GM04503 (cell line): ENCODE measurements at places on chromosomes 1 and 21.

DNA sequence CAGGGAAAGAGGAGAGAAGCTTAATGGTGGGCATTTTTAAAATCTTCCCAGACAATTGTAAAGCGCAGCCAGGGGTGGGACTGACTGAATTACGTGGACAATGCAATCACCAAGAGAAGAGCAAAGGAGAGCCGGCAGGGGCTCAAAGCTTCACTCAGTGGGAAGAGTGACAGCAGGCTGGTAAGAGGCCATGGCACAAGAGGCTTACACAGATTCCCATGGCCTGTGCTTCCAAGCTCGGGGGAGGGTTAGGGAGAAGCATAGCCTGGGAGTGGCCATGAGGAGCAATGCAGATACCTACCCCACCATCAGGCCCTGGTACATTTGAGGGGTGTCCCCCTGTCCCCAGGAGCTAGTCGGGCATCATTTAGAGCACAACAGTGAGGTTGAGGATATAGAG, 27.1 kb upstream of the SEC16B start:
- no peak for DNase-seq

DNA sequence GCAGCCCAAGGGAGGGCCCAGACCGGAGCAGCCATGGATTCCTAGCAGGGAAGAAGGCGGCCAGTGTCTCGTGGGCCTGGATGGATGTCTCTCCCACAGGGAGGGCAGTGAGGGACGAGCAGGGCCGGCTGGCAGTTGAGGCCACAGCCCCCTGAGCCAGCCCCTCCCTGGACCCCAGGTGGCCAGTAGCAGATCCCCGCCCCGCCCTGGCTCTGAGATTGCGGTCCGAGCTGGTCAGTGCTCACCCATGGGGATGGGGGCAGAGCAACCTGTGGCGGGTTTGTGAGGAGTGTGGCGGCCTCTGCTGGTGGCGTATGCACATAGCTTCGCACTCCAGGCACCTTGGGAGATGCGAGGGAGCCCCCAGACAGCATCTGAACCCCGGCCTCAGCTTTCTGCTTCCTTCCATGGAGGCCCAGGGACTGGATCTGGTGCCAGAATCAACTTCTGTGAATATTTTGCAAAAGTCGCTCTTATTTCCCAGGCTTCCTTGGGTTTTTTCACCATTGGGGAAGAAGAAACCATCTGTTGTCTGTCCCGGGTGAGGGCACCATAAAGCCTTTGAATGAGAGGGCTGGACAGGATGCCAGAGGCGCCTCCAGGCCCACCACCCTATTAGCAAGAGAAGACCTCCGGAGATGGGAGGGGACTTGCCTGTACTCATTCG, 8.4 kb upstream of the KCNN3 start:
- no peak for DNase-seq

DNA sequence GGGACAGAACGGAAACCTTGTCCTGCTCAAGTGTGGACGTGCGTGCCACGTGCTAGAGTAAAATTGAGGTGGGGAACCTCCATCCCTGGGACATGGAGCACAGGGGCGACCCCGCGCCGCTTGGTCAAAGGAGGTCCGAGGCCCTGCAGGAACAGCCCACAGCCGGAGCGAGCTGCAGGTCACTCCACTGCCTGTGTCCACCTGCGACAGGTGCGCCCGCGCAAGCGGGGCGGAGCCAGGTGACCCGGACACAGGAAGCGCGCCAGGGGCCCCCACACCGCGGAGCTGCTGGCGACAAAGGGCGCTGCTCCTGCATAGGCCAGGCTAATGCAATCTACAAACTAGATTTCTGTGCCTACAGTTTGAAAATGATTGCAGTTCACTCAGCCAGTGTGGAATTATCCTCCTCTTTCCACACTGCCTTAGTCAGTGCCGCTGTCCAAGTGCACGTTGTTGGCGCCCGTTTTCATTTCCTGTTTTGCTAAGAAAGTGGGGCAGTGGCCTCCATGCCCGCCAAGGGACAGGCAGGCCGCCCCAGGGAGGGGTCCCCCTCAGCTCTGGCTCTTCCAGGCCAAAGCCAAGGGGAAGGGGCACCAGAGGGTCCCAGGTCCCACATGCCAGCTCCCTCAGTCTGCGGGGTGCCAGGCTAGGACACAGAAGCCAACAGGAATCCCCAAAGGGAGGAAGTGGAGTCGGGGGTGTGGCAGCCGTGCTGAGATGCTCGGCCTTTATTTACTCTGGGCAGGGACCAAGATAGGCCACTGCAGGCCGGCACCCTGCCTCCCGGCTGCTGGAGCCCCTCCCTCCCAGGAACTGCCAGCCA, 4.3 kb upstream of the NADK start:
- no peak for DNase-seq

- no peak for DNase-seq
Observed at GRCh38 chr1:45317166-45317565, 9.5 kb upstream of the HPDL start.

DNA sequence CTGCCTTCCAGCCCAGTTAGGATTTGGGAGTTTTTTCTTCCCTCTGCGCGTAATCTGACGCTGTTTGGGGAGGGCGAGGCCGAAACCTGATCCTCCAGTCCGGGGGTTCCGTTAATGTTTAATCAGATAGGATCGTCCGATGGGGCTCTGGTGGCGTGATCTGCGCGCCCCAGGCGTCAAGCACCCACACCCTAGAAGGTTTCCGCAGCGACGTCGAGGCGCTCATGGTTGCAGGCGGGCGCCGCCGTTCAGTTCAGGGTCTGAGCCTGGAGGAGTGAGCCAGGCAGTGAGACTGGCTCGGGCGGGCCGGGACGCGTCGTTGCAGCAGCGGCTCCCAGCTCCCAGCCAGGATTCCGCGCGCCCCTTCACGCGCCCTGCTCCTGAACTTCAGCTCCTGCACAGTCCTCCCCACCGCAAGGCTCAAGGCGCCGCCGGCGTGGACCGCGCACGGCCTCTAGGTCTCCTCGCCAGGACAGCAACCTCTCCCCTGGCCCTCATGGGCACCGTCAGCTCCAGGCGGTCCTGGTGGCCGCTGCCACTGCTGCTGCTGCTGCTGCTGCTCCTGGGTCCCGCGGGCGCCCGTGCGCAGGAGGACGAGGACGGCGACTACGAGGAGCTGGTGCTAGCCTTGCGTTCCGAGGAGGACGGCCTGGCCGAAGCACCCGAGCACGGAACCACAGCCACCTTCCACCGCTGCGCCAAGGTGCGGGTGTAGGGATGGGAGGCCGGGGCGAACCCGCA, at the start of gene PCSK9:
Gene PCSK9 (plus strand): TSS at position 207 of the 741 bp plus-strand sequence. CDS start 290 bp downstream, at position 497.
- no peak for DNase-seq
